ENCODE measurements at places on chromosomes 6 and 20. TPM values are rescaled to one million over a fixed set of nuclear protein-coding genes. Genes with fewer than 3 reads are reported as not detected.

DEFB132 gene
- not detected for total RNA-seq

ULBP1 gene
- total RNA-seq: 0.60 TPM

DNA sequence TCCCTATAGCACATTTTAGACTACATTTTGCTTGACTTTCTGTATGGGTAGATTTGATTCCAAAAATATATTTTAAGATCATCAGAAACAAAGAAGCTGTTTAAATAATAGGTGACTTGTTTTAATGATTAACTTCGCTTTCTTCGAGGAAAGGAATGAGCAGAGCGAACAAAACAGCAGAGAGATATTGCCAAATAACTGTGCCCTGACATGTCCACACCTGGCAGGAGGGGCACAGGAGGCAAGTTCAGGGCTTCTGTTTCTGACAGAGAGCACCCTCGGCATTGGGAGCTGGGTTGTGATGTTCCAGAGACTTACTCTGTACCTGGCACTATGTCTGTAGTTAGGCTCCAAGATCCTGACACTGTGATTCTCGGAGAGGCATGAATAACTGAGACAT is 155.7 kb upstream of the SASH1 start:
- no peak overlapping the region for H3K27ac ChIP-seq
- H3K4me1 ChIP-seq: no peaks in the 10 kb centered on the region
- no peaks in the 10 kb centered on the region for H3K27me3 ChIP-seq
- no peak for DNase-seq
- H3K4me3 ChIP-seq: no peak overlapping the region

DNA sequence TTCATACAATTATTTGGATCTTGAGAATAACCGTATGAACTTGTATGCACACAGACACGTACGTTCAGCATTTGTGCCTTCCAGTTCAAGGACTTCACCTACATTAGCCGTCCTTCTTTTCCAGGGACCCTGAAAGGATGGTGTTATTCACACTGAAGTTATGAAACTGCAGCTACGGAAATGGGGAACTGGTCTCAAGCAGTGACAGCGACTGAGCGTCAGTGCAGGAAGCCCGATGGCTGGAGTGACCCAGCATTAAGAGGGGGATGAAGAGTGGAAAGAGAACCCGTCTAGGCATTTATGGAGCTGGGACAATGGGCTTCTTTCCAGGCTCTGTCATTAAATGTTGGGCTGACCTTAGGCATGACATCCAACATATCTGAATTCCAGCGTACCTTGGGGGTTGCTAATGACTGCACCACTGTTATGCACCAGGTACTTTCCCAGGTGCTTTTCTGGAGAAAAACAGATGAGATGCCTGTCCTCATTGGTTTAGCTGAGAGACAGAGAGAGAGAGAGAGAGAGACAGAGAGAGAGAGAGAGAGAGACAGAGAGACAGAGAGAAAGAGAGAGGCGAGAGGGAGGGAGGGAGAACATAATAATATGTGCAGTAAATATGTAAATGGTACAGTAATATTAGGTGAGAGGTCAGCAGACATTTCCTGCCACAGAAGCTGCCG is 204.7 kb upstream of the EXOC2 start:
- no peaks in the 10 kb centered on the region for H3K36me3 ChIP-seq
- H3K27me3 ChIP-seq: no peaks in the 10 kb centered on the region
- H3K27ac ChIP-seq: no peak overlapping the region
- no peaks in the 10 kb centered on the region for H3K4me1 ChIP-seq
- DNase-seq: no peak
- no peak overlapping the region for H3K4me3 ChIP-seq

GRCh38 chr6:108947114-108947854 is 99.1 kb downstream of the ARMC2 start:
- DNase-seq: no peak
- peaks cover 18% of the 10 kb centered on the region for H3K4me1 ChIP-seq
- no peaks in the 10 kb centered on the region for H3K36me3 ChIP-seq
- no peak overlapping the region for H3K27ac ChIP-seq
- H3K4me3 ChIP-seq: no peak overlapping the region
- no peaks in the 10 kb centered on the region for H3K27me3 ChIP-seq

All from CD8-positive, alpha-beta memory T cell (primary cell).